ENCODE measurements at places on chromosomes 3 and 15.
A peak's percentile ranks its signal among the peaks of the same experiment; 100 is the strongest.

- DNase-seq, result no peak
Observed at GRCh38 chr15:101441696-101442095, 47.8 kb downstream of the PCSK6 start.

DNA sequence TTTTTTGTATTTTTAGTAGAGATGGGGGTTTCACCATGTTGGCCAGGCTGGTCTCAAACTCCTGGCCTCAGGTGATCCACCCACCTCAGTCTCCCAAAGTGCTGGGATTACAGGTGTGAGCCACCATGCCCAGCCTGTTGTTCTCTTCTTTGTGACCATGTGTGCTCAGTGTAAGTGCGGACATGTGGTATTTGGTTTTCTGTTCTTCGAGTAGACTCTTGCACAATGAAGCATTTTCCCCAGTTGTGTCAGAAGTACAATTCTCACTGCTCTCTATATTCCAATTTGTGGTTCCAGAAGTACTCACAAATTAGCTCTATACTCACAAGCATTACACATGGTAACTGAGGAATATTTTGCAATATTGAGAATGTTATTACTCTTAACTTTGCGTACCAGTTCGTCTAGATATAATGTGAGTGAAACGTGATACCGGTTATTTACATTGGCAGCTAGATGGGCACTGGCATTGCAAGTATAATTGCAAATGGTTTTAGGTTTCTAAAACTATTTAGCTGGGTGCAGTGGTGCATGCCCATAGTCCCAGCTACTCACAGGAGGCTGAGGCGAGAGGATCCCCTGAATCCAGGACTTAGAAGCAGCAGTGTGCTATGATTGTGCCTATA lies 34.2 kb upstream of the MTMR14 start:
- DNase-seq, result no peak

DNA sequence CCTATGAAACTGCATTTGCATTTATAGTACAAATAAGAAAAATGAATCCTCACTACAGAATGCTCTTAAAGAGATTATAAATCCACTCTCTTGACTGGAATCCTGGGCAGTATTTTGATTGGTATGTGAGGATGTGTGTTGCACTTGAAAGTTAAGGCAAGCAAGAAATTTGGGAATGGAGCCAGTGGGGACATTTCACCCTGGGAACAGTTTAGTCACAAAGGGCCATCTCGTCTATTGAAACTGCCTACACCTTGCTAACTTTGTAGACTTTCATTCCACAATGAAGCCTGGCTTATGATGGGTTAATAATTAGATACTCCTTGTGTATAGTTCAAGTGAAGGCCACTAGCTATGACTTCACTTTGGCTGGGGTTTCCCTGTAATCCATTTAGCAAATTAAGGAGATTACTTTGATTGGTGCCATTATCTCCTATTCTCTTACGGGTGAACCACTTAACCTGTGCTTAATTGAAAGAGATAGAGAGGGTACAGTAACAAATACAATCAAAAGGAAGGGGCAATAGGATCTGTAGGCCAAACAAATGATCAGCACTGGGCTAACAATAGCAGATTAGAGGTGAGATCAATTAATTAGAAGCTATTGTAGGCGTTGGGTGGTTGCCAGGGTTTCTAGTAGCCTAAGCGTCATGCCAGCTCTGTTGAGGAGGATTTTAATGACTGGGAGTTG lies 146.9 kb upstream of the RARB start:
- no peak for DNase-seq

DNA sequence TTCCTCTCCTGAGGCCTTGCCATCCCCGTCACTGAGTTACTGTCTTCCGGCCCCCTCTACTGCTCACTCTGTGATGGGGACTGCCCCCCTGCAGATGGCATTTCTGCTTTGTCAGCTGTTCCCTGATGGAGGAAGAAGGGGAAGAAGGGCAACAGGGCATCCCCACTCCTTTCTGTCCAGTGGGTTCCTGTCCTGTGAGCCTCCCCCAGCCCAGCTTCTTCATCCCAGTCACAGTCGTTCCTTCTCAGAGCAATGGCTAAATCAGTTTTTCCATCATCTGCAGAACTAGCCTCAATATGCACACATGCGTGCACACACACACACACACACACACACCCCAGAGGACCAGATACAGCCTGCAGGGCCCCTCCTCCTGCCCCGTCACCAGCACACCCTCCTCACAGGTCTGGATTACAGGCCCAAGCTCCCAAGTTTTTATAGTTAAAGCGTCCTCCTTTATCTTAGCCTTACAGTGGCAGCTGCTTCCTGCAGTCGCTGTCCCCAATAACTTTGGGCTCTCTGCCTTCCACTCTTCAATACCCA lies 21.4 kb downstream of the ALDH1L1 start:
- DNase-seq, result no peak

- DNase-seq, result peak; percentile 74
Observed at GRCh38 chr15:63892794-63893441, 59.2 kb upstream of the HERC1 start.

- no peak for DNase-seq
Observed at GRCh38 chr15:83904107-83905040, 250.5 kb downstream of the ADAMTSL3 start.

DNA sequence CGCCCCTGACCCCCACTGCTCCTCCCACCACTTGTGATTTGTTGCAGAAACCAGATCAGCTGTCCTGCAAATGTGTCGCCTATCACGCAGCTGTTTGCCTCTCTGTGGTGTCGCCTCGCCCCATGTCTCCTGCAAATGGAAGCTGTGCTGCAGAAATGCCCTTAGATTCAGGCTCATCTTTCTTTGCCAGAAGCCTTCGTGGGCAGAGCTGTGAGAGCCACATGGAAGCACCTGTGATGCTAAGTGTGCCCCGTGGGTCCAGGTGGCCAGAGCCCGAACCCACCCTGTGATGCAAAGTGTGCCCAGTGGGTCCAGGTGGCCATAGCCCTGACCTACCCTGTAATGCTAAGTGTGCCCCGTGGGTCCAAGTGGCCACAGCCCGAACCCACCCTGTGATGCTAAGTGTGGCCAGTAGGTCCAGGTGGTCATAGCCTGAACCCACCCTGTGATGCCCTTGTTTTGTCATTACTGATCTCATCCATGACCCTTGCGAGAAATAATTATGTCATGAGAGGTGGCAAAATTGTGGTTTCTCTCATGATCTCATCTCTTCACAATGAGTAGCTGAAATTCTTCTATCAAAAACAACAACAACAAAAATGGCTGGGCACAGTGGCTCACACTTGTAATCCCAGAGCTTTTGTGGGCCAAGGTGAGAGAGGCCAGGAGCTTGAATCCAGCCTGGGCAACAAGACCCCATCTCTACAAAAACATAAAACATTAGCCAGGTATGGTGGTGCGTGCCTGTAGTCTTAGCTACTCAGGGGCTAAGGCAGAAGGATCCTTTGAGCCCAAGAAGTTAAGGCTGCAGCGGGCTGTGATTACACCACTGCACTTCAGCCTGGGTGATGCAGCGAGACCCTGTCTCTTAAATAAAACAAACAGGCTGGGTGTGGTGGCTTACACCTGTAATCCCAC lies 187.4 kb downstream of the GOLGA6L6 start:
- no peak for DNase-seq

DNA sequence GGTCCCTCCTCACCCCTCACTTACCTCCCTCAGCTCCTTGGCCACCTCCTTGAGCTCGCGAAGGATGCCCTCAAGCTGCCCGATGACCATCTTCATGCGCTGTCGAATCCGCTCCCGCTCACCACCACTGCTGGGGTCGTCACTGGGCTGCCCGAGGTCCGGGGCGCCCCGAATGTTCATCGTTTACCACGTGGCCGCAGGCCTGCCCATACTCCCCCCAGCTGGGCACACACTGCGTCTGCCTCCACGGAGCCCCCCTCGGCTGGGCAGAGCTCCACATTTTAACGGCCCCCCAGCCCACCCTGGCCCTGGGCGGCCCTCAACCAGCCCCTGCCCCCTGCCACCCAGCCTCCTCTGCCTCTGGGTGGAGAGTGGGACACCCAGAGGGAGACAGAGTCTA lies 2.2 kb downstream of the INSYN1 start:
- no peak for DNase-seq

GRCh38 chr15:99826157-99826780 lies 93.0 kb upstream of the LYSMD4 start:
- no peak for DNase-seq

DNA sequence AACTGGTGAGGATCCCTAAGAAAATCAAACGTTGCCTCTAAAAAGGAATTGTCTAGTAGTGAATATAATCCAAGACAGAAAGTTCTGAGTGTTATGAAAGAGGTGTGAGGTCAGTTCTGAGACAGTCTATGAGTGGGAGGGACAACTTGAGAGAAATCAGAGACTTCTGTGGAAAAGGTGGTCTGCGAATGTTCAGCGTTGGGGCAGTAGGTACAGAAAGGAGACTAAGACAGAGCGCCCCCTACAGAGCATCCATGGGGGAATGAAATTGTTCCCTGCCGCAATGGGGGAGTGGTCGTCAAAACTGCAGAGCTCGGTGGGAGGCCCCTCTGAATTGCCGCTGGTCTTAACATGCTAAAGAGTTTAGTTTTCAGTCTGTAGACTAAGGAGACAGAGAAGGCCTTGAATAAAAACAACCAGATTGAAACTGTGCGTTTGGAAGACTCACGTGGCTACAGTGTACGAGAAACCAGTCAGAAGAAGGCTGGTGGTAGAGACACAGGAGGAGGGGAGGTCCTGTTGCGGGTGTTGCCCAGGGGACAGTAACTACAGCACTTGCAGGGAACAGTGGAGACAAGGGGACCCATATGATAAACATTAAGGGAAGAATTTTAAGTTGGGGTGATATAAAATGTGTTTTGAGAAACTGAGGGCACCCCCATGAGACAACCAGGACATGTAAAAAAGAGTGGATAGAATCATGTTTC lies 6.9 kb downstream of the TNIK start:
- DNase-seq, result no peak

DNA sequence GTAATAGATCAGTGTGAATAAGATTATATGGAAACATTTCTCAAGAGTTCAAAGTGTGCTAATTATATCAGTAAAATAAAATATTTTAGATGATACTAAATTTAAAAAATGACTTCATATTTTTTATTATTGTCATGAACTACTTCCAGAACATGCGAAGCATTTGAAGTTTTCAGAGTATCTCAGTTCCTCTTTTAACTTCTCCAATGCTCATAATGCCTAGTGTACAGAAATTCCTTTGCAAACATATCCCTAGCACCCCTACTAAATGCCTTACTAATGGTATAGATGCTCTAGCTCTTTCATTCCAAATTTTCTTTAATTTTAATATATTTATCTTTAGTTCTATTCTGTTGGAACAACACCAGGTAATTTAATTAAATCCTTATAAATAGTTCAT lies 580.4 kb downstream of the CADM2 start:
- DNase-seq, result no peak

DNA sequence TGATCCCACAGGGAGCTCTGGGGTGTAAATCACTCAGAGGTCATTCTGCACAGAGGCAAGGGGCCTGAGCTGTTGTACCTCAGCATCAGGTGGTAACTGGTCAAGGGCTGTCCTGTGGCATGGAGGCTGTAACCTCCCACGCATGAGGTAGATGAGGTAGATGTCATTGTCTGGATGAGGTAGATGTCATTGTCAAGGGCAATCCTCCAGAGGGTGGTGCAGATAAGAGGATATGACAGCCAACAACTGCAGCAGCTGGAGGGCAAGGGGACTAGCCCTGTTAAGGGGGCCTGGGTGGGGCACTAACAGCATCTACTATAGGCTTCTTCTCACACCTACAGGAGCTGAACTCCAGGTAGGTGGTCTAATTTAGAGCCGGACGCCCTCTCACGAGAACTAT lies 55.6 kb downstream of the THRB start:
- no peak for DNase-seq

GRCh38 chr3:21778715-21779114 lies 27.7 kb upstream of the ZNF385D start:
- DNase-seq, result no peak

- DNase-seq, result no peak
Observed at GRCh38 chr3:53645754-53646153, 151.3 kb downstream of the CACNA1D start.

GRCh38 chr3:88991496-88991895 lies 115.9 kb upstream of the EPHA3 start:
- DNase-seq, result no peak

DNA sequence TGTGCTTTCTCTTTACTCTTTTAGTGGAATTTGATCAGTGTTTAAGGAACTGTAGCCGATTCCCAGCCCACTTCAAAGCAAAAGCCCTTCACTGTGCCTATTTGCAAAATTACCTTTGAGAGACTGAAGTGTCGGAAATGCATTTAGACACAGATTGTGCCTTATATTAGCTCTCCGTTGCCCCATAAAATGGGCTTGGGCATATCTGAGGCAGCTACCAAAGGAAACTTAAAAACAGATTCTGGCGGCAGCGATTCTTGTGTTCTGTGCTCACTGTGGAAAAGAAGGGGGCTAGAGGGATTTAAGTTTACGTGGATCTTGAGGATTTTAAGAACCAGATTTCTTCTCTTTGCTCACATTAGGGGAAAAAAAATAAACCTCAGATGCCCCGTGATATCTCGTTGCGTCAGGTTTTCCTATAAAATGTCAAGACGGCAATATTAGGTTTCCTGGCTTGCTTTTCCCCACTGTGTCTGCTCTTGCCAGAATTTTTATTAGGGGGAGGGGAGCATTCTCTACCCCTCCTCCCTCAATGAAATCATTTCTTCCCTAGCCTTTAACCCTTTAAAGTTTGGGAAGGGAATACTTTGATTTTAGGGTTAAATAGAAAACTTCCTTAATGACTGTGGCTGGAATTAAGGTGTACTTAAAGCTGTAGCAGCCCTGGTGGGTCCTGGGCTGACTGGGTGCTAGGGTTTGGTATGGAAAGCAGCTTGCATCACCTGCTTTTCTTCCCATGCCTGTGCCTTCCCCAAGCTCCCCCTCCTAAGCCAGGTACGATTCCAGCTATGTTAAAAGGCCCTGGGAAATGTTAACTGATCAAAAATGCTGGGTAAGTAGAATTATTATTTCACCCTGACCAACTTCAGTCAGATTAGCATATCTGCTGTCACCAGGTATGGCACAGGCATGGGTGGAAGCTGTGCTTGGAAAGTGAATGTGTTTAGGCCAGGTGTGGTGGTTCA lies 73.8 kb downstream of the SMAD3 start:
- DNase-seq, result no peak

GRCh38 chr15:95363646-95364045 lies 966.9 kb upstream of the NR2F2 start:
- no peak for DNase-seq

GRCh38 chr15:26421065-26421464 lies 351.8 kb downstream of the GABRB3 start:
- DNase-seq, result no peak

GRCh38 chr15:68543165-68544008 lies 35.4 kb upstream of the CORO2B start:
- DNase-seq, result no peak

GRCh38 chr3:40516201-40516600 lies 8.6 kb upstream of the ZNF621 start:
- DNase-seq, result no peak

- DNase-seq, result peak; percentile 7
Observed at GRCh38 chr3:185959609-185960521, 22.1 kb upstream of the TRA2B start.

GRCh38 chr3:101932326-101933068 lies 83.2 kb downstream of the NFKBIZ start:
- no peak for DNase-seq

DNA sequence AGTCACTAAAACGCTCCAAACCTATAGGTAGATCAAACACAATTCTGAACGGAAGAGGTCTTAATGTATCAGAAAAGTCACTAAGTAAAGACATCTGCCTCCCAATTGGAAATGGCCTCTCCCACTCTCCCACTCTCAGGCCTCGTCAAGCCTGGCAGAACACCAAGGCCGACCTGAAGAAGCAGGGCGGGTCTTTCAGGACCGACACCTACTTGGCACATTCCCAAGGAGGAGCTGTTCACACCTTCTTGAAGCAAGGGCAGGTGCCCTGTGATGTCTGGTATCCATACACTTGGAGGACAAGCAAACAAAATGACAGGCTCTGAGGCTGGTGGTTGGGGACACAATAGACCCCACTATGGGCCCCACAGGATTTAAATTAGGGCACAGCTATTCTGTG lies 30.0 kb downstream of the XXYLT1 start:
- DNase-seq, result no peak

Measured in CD4-positive, alpha-beta T cell treated with Interleukin-4 for 1 hour (primary cell).